ENCODE measurements at places on chromosomes 7 and 10. TPM values are rescaled to one million over a fixed set of nuclear protein-coding genes. Genes with fewer than 3 reads are reported as not detected.

GRCh38 chr10:28925121-28925663 is 247.9 kb downstream of the BAMBI start:
- DNase-seq: no peak

DNA sequence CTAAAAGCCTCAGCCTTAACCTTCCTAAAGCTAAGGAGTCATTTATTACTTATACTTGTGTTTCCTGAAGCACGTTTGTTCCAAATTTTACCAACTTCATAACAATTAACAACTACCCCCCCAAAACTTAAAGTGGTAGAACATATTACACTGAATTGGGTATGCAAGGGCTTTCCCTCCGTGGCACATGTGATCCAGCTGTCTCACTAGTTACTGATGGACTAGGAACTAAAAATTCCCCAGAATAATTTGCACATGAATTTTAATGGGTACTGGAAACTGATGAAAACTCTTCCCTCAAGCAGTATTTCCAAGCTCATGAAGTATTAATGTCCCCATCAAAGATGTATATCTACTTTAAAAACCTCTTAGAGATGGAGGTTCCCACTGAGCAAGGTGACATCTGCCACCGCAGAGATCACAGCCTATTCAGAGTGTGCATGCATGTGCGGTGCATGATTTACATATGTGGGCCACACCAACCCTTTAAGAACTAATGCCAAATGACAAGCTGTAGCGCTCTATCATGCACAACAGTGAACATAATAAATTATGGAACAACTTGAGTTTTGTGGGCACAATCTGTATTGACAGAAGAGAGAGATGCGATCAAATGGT is 139.9 kb upstream of the ADCY1 start:
- no peak for DNase-seq

The FOXI2 gene
- polyA plus RNA-seq: 2.2 TPM

The PNLIPRP2 gene
- 0.10 TPM for polyA plus RNA-seq

DNA sequence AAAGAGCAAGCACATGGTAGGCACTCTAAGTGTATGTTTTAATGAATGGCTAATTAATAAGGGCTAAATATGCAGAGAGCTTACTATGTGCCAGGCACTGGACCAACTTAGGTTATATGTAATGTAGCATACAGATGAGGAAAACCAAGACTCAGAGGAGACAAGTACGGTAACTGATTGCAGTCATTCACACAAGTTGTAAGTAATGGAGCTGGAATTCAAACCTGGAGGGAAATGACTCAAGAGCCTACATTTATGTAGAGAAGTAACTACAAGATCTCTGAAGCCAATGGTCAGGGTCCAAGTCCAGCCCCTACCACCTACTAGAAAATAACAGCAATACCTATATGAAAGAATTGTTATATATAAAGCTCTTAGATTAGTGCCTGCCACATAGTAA is 97.3 kb upstream of the KCNIP2 start:
- no peak for DNase-seq

The COL1A2 gene
- 944 TPM for polyA plus RNA-seq

DNA sequence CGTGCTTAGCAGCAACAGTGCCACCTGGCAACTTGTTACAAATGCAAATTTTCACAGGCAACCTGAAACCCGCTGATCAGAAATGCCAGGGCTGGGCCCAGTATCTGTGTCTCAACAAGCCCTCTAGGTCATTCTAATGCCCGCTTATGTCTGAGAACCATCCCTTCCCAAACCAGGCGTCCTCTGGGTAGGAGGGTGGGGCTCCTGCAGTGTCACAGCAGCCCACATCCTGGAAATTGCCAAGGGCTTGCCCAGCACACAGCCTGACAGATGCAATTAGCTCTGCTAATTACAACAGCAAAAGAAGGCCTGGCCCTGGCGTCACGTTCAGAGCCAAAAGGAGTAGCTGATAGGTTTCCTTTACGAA is 15.9 kb downstream of the ITPRIP start:
- DNase-seq: no peak

DNA sequence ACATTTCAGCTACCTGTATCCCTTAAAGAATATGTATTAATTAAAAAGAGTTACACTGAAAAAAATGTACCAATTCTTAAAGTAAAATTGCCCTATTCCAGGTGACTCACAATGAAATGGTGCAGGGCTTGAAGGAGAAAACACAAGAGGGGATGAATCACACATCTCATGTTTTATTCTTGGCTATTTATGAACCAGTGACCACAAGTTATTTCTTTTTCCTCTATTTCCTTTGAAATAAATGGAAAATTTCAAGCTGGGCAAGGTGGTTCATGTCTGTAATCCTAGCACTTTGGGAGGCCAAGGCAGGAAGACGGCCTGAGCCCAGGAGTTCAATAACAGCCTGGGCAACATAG is 106.8 kb downstream of the UBE2H start:
- DNase-seq: no peak

Data from renal cortex interstitium (tissue), 15 donors.